ENCODE measurements at places on chromosomes 2 and 18.

GRCh38 chr2:70118798-70119454, 31.6 kb downstream of the PCBP1 start:
- DNase-seq: no peak

- no peak for DNase-seq
Measured at GRCh38 chr2:55986700-55987440, 63.3 kb upstream of the EFEMP1 start.

DNA sequence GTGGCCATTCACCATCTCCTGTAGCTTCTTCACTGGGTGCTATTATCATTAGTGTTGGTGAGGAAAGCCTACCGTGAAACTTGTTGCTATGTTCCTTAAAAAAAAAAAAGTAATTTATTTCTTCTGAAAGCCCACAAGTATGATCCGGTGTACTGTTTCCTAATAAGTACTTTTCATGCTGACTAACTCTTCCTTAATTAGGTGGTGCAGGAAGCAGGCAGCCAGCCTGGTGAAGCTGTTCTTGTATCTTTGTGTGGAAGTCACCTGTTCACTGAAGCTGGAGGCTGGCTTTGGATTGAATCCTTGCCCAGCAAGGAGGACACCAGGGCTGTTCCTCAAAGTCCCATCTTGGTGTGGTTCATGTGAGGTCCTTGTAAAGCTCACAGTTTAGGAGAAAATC, 321.7 kb upstream of the THSD7B start:
- no peak for DNase-seq

- no peak for DNase-seq
Measured at GRCh38 chr2:160460333-160460731, 33.3 kb downstream of the RBMS1 start.

- DNase-seq: no peak
Measured at GRCh38 chr2:122530814-122531213, 775.4 kb downstream of the TSN start.

DNA sequence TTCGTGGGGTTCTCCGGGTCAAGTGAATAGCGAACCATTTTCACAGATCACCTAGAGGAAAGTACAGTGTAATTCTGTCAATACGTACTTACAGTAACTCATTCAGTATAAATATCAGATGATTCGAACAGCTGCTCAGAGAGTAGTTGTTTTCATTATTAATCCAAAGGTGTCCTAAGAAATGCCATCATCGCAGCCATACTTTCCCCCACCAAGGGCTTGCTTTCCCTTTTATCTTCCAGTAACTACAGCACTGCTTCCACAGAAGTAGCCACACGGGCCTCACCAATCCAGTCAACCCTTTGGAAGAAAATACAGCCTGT, 4.5 kb upstream of the C18orf32 start:
- DNase-seq: no peak

GRCh38 chr2:47057687-47058002, 97.5 kb downstream of the STPG4 start:
- DNase-seq: no peak

DNA sequence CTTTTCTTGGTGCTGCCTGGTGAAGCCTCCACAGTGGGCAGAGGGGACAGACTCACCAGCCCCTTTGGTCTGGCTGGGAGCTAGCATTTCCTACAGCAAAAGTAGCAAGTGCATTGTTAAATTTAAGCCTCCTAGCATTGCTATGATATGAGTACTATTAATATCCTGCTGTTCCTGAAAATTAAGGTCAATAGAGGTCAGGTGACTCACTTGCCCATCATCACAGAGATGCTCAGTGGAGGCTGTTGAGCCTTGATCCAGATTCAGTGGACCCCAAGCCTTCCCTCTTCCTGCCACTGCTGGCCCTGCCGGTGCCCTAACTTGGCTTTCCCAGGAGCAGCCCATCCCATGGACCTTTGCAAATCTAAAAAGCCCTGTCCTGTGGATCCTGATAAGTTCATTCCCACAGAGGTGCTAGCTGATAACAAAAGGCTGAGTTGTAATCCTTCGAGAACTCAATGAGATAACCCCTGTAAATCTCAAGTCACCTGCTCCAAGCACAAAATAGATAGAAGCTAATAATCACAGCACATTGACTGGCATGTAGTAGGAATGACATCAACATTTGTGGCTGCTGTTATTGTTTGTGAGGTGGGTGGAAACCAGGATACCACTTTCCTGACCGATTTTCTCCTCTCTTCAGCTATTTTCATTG, 84.4 kb downstream of the THNSL2 start:
- DNase-seq: no peak

GRCh38 chr2:201779901-201780673, 646 bp downstream of the ALS2 start:
- DNase-seq: no peak

DNA sequence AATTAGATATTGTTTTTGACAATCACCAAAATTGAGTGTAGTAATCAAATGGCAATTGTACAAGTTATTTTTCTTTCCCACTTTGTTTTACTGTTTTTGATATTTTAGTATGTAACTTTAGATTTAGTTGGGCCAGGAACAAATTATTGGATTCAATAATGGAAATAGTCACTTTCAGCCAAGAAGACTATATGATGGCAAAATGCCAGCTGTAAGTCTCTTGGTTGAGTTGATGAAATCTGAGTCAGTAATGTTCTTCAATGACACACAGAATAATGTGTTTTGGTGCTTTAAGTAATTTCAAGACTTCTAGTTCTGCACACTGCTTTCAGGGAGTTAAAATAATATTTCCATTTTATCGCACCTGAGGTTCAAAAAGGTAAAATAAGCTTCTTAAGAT, 2022.0 kb upstream of the CELF4 start:
- DNase-seq: no peak

GRCh38 chr18:48621815-48622555, 83.2 kb downstream of the CTIF start:
- DNase-seq: no peak

- DNase-seq: no peak
Measured at GRCh38 chr2:205543262-205543843, 138.9 kb upstream of the NRP2 start.

GRCh38 chr2:237896507-237896892, 37.1 kb downstream of the RAMP1 start:
- DNase-seq: no peak

DNA sequence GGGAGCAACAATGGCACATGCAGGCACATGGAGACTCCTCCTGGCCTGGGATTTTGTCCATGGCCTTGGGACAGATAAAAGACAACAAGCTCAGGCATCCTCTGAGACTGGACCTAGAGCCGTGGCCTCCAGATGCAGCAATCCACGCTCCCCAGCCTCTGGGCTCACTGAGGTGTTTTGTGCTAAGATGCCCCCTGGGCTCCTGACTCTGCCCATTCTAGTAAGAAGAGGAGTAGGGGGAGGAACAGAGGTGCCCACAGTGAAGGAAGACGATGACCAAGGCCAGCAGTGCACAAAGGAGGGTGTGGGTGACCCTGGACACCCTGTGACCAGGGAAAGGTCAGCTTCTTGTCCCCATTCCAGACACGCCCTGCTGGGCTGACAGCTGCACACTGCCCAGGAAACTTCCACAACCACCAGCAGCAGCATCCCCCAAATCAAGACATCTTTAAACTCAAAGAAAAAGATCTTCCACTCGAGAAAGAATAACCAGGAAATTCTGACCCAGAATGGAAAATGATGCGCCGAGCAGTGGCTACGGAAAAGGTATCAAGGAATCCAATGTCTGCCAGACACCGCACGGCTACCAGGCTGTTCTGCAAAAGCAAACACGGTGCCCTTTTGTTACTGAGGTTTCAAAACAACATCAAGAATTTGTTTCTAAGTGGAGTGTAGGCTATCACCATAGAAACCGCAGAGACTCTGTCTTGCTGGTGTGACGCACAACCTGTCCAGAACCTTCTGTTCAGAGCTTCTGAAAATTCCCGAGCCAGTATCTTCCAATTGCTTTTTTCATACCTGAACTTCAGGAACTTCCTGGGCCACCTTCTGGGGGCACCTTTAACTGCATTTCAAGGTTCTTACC, 65.5 kb downstream of the ZNF516 start:
- DNase-seq: no peak

DNA sequence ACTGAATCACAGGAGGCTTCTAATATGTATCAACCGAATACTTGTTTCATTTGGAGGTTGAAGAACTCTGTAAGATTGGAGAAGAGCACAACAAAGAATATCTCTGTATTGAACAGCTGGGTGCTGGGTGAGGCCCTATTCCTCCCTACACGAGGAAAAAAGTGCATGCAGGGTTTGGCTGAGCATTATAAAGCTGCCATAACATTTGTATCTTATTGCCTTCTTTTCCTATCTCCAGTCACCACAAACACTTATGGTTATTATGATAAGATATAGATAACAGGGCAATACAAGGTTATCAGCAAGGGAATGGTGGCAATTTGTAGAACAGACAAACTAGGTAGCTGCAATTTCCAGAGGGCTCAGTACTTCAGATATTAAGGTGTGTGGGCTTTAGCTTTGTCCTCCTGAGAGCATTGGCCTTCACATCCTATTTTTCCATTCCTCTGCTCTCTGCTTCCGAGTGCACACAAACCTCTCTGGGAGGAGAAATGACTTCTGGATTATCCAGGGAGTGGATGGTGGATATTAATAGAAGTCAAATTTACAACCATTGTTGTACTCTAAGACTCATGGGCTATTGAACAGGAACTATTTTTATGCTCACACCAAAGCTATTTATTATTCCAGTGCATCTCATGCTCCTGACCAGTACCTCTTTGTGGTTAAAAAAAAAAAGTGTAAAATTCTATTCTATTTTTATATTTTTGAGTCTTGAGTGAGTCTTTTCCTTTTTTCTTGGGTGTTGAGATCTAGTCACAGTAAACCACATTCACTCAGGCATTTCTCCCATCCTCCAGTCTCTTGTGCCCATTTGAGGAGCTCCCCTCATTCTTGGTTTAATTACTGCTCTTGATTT, 248.4 kb downstream of the ETAA1 start:
- no peak for DNase-seq

DNA sequence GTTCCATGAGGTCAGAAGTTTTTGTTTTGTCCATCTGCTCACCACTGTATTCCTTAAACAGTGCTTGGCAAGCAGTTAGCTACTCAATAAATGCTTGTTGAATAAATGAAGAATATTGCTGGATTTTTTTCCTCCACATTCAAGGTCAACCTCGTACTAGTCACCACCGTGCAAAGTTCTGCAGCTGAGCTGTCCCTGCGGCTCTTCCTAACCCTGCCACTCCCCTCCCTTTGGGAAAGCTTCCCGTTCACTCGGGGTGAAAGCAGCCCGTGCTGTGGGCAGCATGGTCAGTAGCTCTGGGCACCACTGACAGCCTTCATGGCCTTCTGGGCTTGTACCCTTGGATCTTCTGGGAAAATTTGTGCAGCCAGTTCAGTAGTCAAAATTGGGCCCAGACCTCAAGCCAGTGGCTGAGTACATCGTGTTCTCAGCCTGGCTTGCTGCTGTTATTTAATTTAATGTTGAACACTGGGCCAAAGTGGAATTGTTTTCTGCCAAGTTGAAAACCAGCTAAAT, 469.3 kb upstream of the RAB12 start:
- no peak for DNase-seq

GRCh38 chr18:13570216-13570615, 156.1 kb downstream of the FAM210A start:
- no peak for DNase-seq

GRCh38 chr2:45606796-45607195, 4.3 kb downstream of the SRBD1 start:
- no peak for DNase-seq

DNA sequence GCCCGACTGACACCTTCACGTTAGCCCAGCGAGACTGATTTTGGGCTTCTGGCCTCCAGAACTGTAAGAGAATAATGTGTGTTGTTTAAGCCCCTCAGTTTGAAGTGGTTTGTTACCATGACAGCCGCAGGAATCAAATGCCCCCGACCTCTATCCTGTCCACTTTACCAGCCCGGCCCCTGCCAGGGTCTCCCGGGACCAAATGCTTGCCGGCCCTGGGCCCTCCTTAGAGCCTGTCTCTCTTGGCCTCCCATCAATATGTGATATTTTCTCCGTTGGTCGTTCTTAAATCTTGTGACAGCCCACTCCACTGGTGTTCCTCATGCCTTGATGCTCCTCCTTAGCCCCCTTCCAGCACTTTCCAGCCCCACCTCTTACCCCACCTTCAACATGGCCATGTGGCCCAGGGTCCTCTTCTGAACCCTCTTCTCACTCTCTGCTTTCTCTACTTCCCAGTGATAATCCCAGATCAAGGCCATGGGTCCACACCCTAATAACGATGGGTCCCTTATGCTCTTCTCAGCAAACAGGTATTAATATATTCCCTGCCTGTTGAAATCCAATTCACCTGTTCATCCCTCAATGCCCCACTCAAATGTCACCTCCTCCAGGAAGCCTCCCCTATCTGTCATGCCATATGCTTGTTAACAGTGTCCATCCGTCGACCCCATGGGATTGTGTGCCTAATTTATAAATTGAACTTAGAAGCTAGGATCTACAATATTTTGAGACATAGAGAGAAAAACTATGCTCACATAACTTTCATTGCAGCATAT, 192.8 kb downstream of the ZFP36L2 start:
- no peak for DNase-seq

DNA sequence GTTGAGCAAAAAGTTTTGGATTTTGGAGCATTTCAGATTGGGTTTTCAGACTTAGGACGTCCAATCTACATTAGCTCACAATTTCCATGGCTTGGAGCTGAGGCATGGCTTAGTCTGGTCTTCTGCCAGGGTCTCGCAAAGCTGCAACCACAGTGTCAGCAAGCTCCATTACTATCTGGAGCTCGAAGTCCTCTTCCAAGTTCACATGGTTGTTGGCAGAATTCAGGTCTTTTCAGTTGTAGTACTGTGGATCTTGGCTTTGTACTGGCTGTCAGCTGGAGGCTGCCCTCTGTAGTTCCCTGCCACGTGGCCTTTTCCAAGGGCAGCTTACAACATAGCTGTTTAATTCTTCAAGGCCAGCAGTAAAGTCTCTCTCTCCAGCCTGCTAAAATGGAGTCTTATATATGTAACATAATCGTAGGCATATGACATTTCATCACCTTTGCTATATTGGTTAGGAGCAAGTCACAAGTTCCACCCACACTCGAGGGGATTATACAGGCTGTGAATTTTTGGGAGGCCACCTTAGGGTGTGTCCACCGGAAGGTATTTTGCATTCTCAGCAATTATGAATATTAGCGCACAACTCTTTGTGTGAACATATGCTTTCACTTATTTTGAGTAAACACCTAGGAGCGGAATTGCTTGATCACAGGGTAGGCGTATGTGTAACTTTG, 41.5 kb upstream of the EPC2 start:
- no peak for DNase-seq

- DNase-seq: no peak
Measured at GRCh38 chr18:5646739-5647138, 102.9 kb upstream of the EPB41L3 start.

- DNase-seq: no peak
Measured at GRCh38 chr2:82657106-82657505, 1802.0 kb downstream of the SUCLG1 start.

Measured in activated CD4-positive, alpha-beta T cell treated with anti-CD3 and anti-CD28 coated beads for 24 hours (primary cell).